ENCODE measurements at places on chromosomes 4 and X.

GRCh38 chr4:10810411-10810810 lies 125.8 kb upstream of the CLNK start:
- no peak for DNase-seq

DNA sequence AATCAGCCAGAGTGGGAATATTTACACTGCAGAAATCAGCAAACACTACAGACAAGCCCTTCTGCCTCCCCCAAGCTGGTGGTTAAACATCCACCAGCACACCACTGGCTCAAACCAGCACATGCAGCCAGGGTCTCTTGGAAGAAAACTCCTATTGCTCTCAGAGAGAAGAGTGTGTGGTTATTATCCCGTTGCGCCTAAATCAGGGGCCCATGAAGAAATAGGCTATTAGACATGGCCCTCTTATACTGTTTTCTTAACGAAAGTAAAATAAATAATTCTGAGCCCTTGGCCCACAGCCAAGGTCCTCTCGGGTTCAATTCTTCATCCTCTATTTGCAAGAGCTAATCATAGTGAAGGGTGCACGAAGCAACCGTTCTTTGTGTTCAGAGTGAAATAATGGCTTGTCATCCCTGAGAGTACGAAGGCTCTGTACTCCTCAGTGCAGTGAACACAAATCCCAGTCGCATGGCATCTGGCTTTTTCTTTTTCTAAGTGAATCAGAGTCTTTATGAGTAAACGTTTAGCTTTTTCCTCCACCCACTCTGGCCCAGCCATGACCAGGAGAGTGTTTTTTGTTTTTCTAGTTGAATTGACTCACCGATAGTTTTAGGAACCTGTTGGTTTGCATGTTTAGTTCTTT lies 33.4 kb upstream of the RBM47 start:
- DNase-seq = no peak

DNA sequence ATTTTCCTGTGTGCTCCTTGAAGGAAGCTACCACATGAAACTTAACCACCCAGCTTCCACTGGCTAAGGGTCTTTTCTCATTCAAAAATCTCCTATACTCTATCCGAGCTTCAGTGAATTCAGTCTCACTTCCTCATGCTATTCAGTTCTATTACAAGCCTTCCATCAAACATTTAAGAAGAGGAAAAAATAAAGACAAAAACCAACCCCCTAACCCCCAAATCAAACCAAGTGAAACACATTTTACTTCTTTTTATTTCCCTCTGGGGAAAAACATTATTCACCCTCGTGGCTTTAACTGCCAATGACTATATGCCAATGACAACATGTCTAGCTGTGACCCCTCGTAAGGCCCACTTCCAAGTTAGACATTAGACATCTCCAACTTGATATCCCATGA lies 16.2 kb upstream of the WDR19 start:
- DNase-seq = no peak

DNA sequence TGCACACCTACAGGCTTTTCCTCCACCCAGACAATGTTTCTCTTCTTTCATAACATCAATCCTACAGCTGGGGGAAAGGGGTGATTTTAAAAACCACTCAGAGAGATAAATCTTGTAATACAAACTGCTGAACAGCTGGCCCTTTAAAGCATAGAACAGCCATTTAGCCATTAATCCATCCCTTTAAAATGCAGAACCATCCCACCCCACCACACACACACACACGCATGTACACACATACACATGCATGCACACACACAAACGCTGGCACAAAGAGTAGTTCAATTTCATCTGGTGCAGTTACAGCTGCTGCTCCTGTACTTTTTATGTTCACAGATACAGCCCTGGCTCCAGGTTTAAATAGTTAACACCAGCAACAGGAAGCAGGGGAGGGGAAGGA lies 426.1 kb downstream of the MID1IP1 start:
- no peak for DNase-seq

- no peak for DNase-seq
Observed at GRCh38 chr4:33780952-33781791, 2463.1 kb downstream of the ARAP2 start.

GRCh38 chr4:71184195-71184781 lies 154.5 kb upstream of the SLC4A4 start:
- DNase-seq = peak; percentile 18

DNA sequence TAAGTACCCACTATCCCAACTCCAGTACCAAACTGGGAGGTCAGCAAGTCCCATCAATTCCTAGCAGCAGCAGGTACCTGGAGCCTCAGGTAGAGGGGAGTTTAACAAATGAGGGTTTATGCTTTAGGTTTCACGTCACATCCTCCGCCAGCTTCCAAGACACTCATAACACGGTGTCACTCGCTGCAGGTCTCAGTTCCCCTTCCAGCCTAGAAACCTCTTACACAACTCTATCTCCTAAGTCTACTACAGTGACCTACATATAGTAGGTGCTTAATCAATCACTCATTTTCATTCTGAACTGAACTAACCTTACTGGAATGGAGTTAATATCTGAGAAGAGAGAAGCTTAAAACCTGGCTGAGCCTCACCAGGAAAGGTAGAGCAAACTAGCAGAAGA lies 96.0 kb downstream of the EFHC2 start:
- no peak for DNase-seq

Data from stimulated activated CD4-positive, alpha-beta T cell treated with anti-CD3 and anti-CD28 coated beads, Interleukin-4, amount 100 ng/mL, for 4 hours (primary cell).